ENCODE measurements at places on chromosomes 6 and 20.

GRCh38 chr20:58647796-58648501 lies 3.1 kb upstream of the STX16 start:
- no peak for DNase-seq

DNA sequence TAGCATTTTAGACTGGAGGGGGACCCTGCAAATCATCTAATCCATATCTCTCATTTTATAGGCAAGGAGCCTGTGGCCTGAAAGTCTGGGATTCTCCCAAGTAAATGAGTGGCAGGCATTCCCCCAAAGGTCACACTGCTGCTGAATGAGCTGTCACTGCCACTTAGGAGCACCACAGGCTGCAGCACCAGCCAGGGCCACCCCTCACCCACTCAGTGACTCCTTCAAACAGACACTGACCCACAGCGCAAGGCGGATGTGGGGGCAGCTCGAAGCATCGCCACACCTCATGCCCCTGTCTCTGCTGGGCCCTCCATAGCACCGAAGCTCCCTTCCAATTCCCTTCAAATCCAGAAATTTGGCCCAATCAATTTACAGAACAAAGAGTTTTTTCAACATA lies 119.9 kb upstream of the ARID1B start:
- DNase-seq, result no peak

- no peak for DNase-seq
Measured at GRCh38 chr20:10367943-10368701, 65.9 kb downstream of the MKKS start.

DNA sequence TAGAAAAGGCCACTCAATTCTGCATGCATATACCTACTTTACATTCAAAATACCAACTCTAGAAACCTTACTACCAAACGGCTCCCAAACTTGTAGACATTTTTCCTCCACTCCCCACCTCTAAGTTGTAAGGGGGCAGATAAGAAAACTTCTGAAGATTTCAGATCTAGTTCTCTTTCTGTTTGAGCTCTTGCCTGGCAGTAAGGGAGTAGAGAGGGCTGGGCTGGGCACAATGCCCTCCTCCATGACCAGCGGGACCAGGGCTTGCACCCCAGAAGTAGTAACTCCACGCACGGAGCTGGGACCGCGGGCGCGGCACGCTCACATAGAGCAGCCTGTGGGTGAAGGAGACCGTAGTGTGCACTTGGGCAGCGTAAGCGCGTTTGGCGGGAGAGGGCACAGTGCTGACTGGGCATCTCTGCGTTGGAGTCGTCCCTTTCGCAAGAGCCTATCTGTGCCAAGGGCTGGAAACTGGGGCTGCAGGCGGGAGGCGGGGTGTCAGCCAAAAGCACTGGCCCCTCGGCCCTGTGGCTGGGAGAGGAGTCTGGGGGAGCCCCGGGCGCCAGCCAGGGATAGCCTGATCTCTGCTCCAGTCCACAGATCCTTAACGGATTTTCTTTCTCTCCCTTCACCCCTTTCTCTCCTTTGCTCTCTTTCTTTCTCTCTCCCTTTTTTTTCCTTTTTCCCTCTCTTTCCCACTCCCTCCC lies 32.4 kb downstream of the PHACTR1 start:
- no peak for DNase-seq

Measured in GM04503 (cell line).